ENCODE measurements at places on chromosomes 6 and 20.

DNA sequence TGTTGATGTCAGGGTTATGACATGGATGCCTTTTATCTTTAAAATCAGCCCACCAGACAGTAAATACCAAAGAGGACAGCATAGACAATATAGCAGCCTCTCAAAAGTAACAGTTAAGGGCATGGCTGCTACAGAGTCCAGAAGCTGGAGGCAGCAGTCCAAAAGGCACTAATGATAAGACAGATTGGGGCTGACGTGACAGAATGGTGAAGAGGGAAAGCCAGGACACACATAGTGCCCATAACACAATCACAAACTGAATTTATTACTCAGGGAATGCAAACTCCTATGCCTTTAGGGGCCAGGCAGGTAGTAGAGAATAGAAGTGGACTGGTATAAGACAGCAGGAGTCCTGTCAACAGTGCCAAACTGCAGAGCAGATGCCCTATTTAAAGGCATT, 40.7 kb downstream of the TP53INP2 start:
- no peak for DNase-seq

DNA sequence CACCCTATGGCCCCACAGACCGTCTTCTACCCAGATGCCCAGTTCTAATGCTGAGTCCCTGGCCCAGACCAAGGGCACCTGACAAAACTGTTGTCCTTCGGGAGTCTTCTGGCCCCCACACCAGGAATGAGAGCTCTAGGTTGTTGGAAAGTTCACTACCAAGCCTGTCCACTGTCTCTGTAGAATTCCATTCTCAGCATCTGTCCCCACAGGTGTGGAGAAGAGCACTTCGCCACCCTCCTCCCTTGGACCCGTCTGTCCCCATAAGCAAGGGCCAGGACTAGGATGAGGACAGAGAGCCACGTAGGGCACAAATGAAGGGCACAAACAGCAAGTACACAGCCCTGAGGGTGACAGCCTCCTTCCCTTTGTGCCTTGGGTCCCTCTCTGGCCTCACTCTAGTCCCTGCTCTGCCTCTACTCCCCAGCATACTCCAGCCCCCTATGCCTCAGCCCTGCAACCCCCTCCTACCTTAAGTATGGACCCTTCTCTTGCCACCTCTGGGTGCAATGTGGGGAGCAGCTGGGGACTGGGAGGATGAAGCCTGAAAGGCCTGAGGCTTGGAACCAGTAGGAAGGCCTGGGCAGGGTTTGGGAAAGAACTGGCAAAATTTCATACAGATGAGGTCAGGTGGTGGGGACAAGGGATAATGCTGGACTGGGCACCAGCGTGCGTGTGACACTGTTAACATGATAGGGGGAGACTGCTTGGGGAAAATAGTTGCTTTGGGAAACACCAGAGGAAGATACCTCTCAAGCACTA, 4.3 kb downstream of the LZTS3 start:
- no peak for DNase-seq

- no peak for DNase-seq
Observed at GRCh38 chr6:41716516-41717391, 18.7 kb downstream of the TFEB start.

- no peak for DNase-seq
Observed at GRCh38 chr6:114007516-114007915, 36.6 kb upstream of the HDAC2 start.

DNA sequence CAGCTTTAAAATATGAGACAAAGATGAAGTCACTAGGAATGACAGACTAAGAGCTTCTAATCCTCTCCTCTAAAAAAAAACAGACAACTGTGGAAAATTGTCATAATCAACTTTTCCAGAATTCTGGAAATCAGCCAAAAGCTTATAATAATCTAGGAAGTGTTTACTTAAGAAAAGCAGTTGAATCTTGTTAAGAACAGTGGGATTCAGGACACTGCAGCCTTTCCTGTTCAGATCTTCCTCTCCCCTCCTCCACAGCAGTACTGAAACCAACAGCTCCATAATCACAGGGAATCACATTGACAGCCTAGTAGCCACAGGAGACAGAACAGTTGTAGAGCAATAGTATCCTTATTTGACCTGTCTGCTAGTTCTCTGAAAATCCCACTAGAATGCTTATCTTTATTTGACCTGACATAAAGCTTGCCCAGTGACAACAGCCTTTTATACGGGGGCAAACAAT, 41.6 kb downstream of the IBTK start:
- peak; percentile 10 for DNase-seq

Data from HuH-7.5 (cell line).